ENCODE measurements at places on chromosomes 13 and 19.

GRCh38 chr19:8151767-8152035 is 2.3 kb upstream of the FBN3 start:
- peaks cover 12% of the 10 kb centered on the region for H3K4me1 ChIP-seq
- no peak overlapping the region for H3K27ac ChIP-seq

DNA sequence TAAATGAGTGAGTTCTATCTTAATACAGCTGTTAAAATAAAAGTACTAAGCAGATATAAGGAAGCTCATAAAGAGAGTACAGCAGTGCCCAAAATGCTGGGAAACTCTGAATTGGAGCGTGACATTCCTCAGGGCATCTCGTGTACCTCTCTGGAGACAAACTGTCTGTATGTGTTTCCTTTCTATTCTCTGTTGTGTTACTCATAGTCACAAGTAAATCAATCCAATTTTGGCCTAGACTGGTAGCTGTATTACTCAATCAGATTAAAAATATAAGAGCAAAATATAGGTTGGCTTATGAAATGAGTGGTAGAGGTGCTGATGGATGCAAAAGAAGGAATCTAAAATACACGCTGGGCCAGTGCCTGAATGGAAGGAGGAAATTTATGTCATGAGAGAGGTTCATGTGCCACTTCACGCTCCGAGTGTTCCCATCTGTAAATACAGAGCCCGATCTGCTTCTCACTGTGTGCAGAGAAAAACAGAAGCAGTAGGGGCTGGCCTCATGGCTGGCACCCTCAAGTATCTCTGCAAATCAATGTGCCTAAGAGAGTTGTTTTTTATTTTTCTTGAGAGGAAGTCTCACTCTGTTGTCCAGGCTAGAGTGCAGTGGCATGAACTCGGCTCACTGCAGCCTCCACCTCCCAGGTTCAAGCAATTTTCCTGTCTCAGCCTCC is 58.7 kb upstream of the RGCC start:
- no peaks in the 10 kb centered on the region for H3K27me3 ChIP-seq
- H3K4me1 ChIP-seq = no peaks in the 10 kb centered on the region
- no peak for DNase-seq

DNA sequence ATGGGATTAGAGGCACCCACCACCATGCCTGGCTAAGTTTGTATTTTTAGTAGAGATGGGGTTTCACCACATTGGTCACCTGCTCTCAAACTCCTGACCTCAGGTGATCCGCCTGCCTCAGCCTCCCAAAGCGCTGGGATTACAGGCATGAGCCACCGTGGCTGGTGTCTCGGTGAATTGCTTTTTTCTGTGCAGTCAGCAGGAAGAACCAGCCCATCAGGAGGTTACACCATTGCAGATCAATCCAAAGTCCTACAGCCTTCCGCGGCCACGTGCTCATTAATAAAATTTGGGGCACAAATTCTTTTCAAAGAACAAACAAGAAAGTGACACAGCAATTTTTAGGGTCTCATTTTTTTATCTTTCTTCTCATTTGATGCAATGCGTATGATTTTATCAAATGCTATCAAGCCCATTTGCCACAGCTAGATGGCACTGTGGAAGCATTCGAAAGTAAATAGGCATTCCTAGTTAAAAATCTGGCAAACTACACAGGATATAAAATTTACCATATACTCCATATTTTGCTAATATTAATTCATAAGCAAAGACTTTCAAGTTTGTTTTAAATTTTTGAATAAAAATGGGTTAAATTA is 54.4 kb upstream of the ZNF835 start:
- no peaks in the 10 kb centered on the region for H3K27me3 ChIP-seq
- no peak overlapping the region for H3K27ac ChIP-seq
- no peaks in the 10 kb centered on the region for H3K36me3 ChIP-seq
- H3K4me1 ChIP-seq = no peaks in the 10 kb centered on the region
- DNase-seq = no peak
- H3K4me3 ChIP-seq = no peak overlapping the region

GRCh38 chr13:36882829-36883390 is 37.1 kb downstream of the SMAD9 start:
- no peak for DNase-seq
- no peaks in the 10 kb centered on the region for H3K36me3 ChIP-seq
- no peaks in the 10 kb centered on the region for H3K4me1 ChIP-seq
- H3K27ac ChIP-seq = no peak overlapping the region
- no peak overlapping the region for H3K4me3 ChIP-seq
- H3K27me3 ChIP-seq = no peaks in the 10 kb centered on the region

DNA sequence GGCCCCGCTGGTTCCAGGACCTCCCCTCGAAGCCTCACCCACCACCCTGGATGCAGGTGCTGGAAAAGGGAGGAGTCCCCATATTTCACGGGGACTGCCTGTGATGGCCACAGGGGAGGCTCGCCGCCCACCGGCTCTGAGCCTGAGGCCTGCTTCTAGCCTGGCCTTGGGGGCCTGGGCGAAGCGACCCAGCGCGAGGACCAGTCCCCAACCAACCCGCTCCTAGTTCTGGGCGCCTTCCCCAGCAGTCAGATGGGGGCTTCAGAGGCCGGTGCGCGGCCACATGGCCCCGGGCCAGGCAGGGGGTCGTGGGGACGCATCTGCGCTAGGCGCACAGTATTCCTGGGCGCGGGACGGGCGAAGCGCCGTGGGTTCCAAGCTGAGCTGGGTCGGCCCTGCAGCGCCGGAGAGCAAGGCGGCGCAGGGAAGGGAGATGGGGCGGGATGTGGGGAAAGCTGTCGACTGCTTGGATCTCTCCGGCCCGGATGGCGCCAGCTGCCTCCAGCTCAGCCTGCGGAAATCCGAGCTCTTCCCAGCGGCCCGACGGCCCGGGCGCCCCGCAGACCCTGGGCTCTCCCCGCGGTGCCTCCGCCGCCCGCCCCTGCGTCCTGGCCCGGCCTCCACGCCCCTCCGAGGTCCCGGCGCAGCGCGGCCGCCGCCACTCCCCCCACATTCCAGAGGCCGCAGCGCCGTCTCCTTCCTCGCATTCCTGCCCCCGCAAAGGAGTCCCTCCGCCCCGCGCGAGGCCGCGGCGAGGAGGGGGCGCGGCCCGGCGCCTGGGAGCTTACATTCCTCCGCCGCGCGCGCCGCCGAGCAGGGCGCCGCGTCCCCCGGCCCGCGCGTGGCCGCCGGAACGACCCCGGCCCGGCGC is at the start of gene WTIP:
TSS of gene WTIP (plus strand) at position 788 of the 871 bp plus-strand sequence. CDS start 217 bp downstream, outside the sequence.
- H3K36me3 ChIP-seq = no peaks in the 10 kb centered on the region
- no peak within 1 kb of the TSS for H3K4me3 ChIP-seq
- peak within 1 kb of the TSS; percentile 20 for H3K27ac ChIP-seq
- peaks cover 4% of the 10 kb centered on the region for H3K27me3 ChIP-seq

- no peaks in the 10 kb centered on the region for H3K36me3 ChIP-seq
- no peak overlapping the region for H3K27ac ChIP-seq
- H3K4me1 ChIP-seq = no peaks in the 10 kb centered on the region
- no peak overlapping the region for H3K4me3 ChIP-seq
- no peaks in the 10 kb centered on the region for H3K27me3 ChIP-seq
- no peak for DNase-seq
Measured at GRCh38 chr13:37923236-37923635, 53.7 kb upstream of the TRPC4 start.

- H3K4me3 ChIP-seq = peak overlapping the region; percentile 91
- peak overlapping the region; percentile 95 for H3K27ac ChIP-seq
- H3K4me1 ChIP-seq = peaks cover 15% of the 10 kb centered on the region
- DNase-seq = peak; percentile 73
- H3K27me3 ChIP-seq = no peaks in the 10 kb centered on the region
Measured at GRCh38 chr19:36771261-36772231, 1.1 kb downstream of the ZNF850 start.

DNA sequence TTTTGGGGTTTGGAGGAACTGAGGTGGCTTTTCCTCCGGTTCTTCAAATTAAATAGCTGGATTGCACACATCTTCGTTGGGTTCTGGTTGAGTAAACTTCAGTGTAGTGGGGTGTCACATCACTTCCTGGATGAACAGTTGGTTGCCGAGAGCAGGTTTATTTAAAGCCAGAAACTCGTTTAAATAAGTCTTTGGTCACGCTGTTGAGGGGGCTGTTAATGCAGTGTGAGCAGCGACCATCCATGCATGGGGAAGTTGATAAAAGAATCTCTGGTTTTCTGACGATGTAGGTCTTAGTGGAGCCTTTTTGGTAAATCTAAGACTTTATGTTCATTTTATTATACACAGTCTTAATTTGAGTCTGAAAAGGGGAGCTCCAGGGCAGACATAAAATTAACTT is 351.2 kb upstream of the ARGLU1 start:
- DNase-seq = no peak
- no peaks in the 10 kb centered on the region for H3K36me3 ChIP-seq
- peaks cover 7% of the 10 kb centered on the region for H3K4me1 ChIP-seq
- H3K27me3 ChIP-seq = no peaks in the 10 kb centered on the region

DNA sequence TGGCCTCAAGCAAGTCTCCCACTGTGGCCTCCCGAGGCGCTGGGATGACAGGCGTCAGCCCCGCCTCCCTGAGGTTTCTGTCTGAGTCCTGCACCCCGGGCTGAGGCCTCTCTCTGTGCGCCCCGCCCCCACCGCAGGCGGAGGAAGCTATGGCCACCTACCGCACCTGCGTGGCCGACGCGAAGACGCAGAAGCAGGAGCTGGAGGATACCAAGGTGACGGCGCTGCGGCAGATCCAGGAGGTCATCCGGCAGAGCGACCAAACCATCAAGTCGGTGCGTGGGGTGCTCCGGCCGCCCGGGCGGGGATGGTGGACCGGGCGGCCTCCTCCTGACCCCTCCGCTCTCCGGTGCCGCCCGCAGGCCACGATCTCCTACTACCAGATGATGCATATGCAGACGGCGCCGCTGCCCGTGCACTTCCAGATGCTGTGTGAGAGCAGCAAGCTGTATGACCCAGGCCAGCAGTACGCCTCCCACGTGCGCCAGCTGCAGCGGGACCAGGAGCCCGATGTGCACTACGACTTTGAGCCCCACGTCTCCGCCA is 12.7 kb downstream of the ARHGAP45 start:
- H3K36me3 ChIP-seq = peaks cover 2% of the 10 kb centered on the region
- peaks cover 24% of the 10 kb centered on the region for H3K4me1 ChIP-seq
- no peak for DNase-seq
- no peak overlapping the region for H3K4me3 ChIP-seq
- no peak overlapping the region for H3K27ac ChIP-seq

GRCh38 chr19:5504114-5504513 is 48.9 kb downstream of the ZNRF4 start:
- H3K4me1 ChIP-seq = no peaks in the 10 kb centered on the region
- no peak overlapping the region for H3K27ac ChIP-seq
- no peak for DNase-seq
- no peaks in the 10 kb centered on the region for H3K27me3 ChIP-seq

- no peak for DNase-seq
- H3K27ac ChIP-seq = no peak overlapping the region
- H3K4me3 ChIP-seq = no peak overlapping the region
- H3K36me3 ChIP-seq = no peaks in the 10 kb centered on the region
Measured at GRCh38 chr13:111944171-111944583, 122.8 kb upstream of the SOX1 start.

DNA sequence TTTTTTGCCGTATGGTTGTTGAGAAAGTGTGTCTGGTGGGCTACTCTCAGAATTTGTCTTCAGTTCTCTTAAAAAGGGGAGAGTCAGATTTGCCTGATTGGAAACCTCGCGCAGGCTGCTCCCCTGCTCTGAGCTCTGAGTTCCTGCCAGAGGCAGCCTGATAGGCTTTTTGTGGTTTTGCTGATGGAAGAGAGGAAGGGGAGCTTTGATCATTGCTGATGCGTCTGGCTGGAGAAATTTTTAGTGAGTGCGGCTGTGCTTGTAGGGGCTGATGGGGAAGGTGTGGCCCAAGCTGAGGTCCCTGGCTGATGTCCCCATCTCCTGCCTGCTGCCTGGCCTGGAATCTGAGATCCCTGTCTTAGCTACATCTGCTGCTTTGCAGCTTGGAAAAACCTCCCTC is 2.8 kb downstream of the CHST8 start:
- H3K27ac ChIP-seq = no peak overlapping the region
- no peaks in the 10 kb centered on the region for H3K36me3 ChIP-seq
- peaks cover 6% of the 10 kb centered on the region for H3K4me1 ChIP-seq
- peaks cover 4% of the 10 kb centered on the region for H3K27me3 ChIP-seq

DNA sequence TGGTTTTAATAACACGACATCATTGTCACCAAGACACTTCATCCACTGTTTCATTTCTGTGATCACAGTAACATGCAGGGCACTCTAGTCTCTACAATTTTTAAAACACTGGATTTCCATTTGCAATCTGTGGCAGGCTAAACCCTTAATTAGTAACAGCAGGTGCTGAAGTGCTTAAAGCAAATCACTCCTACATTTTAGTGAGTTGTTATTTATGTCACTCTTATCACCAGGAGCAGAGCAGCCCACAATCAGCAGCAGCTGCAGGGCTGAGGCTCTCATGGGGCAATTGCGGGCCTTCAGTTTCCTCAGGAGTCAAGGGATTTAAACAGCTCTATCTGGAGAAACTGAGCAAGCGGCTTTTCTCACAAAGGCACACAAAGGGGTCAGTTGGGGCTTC is 1.6 kb downstream of the SOHLH2 start:
- H3K4me1 ChIP-seq = no peaks in the 10 kb centered on the region
- no peaks in the 10 kb centered on the region for H3K27me3 ChIP-seq
- H3K27ac ChIP-seq = no peak overlapping the region
- H3K4me3 ChIP-seq = no peak overlapping the region

GRCh38 chr13:91540158-91540736 is 141.8 kb downstream of the GPC5 start:
- no peaks in the 10 kb centered on the region for H3K4me1 ChIP-seq
- no peaks in the 10 kb centered on the region for H3K27me3 ChIP-seq
- no peaks in the 10 kb centered on the region for H3K36me3 ChIP-seq
- no peak for DNase-seq
- no peak overlapping the region for H3K27ac ChIP-seq

DNA sequence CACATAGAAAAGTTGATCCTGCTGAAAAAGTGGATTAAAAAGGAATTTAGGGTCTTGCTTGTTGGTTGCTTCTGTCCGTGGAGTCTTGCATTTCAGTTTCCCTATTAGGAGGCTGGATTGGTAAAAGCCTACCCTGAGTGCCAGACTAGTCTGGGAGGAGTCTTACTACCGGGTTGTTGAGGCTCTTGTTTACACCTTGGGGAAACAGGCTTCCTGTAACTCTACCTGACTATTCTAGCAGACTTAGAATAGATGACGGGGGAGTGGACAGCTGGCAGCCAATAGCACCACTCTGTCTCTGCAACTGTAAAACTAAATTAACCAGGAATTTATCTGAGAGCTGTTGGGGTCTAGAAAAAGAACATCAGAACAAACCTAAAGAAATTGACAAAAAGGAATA is 11.3 kb upstream of the MPHOSPH8 start:
- H3K27ac ChIP-seq = no peak overlapping the region
- no peaks in the 10 kb centered on the region for H3K36me3 ChIP-seq
- H3K4me1 ChIP-seq = no peaks in the 10 kb centered on the region

GRCh38 chr13:26991508-26992181 is 180.0 kb downstream of the USP12 start:
- peak overlapping the region; percentile 75 for H3K27ac ChIP-seq
- no peaks in the 10 kb centered on the region for H3K27me3 ChIP-seq
- no peak for DNase-seq
- H3K4me1 ChIP-seq = peaks cover 62% of the 10 kb centered on the region
- H3K4me3 ChIP-seq = no peak overlapping the region

GRCh38 chr19:2188708-2189385 is 25.1 kb downstream of the DOT1L start:
- DNase-seq = no peak
- no peak overlapping the region for H3K4me3 ChIP-seq
- no peaks in the 10 kb centered on the region for H3K27me3 ChIP-seq
- H3K27ac ChIP-seq = no peak overlapping the region

Measured in liver (tissue), 10 donors.